ENCODE measurements at places on chromosomes 2 and 18.
A peak's percentile ranks its signal among the peaks of the same experiment; 100 is the strongest.

- no peak for DNase-seq
Measured at GRCh38 chr2:175948191-175948590, 53.9 kb downstream of the LNPK start.

- peak; percentile 67 for DNase-seq
Measured at GRCh38 chr18:13813271-13813849, 10.6 kb upstream of the MC5R start.

DNA sequence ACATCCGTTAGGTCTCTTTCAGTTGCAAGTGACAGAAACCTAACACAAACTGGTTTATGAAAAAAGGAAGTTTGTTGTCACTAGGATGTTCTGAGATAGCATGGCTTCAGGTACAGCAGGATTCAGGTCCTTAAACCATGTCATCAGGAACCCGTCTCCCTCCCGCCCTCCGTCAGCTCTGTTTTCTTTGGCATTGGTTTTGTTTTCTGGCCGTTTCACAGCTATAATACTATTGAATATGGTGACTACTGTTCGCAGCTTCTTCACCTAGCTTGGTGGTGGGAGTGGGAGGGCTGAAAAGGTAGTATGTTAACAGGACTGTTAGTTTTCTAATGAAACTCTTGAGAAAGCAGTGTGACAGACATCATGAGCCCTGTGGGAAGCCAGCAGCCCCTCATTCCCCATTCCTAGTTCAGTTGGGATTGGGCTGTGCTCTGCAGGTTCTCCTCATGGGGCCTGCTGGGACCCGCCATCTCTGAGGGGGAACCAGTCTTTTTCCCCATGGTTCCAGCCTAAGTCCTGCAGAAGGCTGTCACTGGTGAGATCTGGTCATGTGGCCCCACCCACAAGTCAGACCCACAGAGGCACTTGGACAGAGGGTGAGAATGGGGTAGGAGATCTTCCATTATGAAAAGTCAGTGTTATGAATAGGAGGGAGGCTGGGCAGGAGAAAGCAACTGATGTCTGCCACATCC lies 12.1 kb downstream of the PTMA start:
- no peak for DNase-seq

DNA sequence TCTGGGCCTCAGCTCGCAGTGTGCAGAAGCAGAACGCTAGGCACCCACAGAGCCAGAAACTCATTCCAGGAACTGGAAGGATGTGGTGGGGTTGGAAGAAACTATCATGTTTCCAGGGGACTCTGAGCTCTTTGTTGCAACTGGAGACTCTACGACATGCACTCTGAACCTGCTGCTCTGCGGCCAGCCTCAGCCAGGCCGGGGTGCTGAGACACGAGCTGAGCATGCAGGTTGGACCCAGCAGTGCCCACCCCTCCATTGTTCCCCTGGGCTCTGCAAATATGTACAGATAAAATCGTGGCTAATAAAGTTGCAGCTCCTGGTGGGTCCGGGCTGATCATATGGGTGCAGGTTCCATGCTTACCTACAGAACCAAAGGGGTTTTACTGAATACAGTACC lies 37.6 kb upstream of the ARL4C start:
- DNase-seq: no peak

DNA sequence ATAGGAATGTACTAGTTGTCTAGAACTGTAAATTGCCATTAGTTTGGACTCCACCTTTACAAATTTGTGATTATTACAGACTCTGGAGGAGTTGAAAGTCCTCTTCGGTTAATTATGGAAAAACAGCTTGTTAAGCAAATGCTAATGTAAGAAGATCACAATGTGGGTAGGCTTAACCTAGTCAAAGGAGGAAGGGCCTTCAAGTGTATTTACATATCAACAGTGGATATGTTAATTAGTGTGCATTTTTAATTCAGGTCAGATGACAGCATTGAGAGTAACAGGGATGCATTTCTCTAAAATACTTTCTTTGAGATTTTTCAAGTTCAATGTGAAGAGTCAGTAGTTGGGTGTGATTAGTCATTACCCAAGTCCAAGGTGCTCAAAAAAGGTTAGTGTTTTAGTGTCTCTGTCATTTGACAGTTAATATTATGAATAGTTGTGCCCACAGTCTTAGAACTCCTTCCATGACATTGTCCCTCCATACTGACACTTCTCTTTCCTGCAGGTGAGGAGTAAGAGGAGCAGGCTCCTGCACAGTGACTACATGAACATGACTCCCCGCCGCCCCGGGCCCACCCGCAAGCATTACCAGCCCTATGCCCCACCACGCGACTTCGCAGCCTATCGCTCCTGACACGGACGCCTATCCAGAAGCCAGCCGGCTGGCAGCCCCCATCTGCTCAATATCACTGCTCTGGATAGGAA lies 28.0 kb downstream of the CD28 start:
- no peak for DNase-seq

DNA sequence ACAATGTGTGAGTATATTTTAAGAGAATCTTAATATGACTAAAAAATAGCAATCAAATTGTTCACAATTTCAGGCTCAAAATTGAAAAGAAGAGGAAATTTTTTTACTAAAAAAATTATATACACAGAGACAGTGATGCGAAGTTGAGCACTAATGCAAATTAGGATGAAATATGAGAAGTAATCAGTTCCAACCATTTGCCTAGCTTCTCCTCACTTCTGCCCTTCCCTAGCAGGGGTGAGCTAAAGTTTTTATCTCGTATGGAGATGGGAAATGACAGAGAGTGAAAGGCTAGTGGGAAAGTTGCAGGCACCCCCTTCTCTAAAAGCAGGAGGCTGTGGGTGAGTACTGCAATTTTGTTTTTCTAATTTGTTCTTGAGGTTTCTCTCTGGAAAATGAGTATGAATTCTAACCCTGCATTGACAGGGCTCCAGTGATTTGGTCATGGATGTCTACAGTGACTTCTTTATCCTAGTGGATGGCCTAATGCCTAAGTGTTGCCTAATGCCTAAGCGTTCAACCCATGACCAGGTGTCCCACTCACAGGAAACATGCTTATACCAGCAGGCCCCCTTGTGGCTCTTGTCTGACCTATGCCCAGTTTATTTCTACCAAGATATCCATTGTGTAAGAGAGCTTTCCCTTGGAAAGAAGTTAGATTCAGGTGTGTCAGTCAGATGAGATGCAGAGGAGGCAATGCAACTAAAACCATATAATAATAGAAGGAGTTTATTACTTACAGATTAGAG lies 78.0 kb upstream of the HNMT start:
- no peak for DNase-seq

All from H54 (cell line).